ENCODE measurements at places on chromosomes 5 and 9.

DNA sequence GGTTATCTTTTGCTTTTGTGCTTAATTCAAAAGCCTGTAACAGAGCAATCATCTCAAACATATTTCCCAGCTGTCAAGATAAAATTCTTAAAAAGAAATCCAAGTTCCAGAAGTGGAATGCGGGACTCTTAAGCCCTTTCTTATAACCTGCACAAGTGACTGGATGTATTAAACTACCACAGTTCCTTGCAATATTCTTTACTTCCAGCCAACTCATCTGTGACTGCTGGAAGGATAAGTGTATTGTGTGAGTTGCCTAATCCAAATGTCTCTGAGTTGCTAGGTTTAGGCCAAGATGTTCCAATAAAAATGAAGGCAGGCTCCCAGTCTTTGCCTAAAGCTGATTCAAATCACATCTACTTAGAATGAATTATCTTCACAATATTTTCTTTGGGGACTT lies 159.2 kb upstream of the SLC24A2 start:
- DNase-seq = no peak

DNA sequence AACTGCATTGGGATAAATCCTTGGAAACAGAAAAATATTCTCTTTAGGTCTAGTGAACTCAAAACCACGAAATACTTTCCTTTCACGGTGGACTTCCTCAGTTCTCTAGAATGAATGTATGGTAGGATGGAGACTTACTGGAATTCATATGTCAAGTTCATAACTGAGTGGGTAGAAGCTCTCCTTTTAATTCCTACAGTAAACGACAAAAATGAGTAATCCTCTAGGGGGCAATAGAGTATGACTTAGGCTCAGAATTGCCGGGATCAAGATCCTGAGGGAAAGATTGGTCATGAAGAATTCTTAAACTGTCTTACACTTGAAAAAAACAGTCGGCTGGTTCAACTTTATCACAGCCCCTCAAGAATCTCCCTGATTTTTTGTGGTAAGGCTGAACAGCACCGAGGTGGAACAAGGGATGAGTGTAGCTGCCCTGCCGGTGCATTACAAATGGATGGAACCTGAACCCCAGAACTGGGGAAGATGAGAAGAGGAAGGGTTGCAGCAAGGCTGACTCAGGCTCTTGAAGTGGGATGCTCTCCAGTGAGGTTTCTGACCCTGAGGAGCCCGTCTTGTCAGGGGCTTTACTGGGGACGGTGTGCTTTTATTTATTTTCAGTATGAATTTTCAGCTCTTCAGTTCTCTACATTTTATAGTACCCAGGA lies 14.0 kb upstream of the LOX start:
- no peak for DNase-seq

- DNase-seq = no peak
These were observed 103.3 kb downstream of the ESM1 start for GRCh38 chr5:54882101-54882500.

DNA sequence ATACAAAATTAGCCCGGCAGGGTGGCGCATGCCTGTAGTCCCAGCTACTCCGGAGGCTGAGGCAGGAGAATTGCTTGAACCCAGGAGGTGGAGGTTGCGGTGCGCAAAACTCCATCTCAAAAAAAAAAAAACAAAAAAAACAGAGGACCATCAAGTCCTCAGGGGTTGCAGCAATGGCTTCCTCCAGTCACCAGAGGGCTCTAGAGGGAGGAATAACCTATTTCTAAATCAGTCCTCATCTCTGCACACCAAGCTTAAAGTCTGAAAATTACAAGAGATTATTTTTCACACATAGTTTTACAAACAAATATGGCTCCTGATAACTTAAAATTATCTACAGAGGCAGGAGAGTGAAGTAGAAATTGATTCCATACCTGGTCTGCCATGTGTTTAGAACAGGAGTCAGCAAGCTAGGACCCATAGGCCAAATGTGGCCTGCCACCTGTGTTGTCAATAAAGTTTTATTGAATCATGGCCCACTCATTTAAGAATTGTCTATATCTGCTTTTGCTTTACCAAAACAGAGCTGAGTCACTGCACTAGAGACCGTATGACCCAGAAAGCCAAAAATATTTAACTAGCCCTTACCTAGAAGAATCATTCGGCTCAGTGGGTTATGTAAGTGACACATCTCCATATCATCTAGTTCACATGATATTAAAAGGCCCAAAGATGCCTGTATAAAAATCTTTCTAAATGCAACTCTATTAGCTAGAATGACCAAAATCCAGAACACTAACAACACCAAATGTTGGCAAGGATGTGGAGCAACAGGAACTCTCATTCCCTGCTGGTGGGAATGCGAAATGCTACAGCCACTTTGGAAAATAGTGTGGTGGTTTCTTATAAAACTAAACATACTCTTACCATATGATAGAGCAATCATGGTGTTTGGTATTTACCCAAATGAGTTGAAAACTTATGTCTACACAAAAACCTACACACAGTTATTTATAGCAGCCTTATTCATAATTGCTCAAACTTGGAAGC lies 207.7 kb downstream of the FRMD3 start:
- DNase-seq = no peak

DNA sequence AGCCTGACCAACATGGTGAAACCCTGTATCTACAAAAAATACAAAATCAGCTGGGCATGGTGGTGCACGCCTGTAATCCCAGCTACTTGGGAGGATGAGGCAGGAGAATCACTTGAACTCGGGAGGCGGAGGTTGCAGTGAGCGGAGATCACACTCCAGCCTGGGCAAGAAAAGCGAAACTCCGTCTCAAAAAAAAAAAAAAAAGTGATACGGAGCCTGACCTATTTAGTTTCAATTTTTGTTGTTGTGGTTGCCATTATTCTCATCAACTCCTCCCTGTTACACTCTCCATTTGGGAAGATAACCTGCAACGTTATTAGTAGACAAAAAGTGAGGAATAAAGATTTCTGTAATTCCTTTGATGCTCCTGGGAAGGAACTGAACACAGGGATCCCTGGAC lies 1.3 kb downstream of the STOM start:
- DNase-seq = no peak

DNA sequence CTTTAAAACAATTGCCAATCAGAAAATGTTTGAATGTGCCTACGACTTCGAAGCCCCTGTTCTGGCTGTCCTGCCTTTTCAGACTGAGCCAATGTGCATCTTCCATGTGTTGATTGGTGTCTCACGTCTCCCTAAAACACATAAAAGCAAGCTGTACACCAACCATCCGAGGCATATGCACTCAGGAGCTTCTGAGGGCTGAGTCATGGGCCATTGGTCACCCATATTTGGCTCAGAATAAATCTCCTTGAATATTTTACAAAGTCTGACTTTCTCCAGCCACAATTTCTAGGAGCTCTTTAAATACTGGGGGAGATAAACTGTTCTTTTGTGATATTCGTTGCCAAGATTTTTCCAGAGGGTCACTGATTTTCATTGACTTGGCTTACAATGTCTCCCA lies 53.9 kb downstream of the C9orf57 start:
- no peak for DNase-seq

DNA sequence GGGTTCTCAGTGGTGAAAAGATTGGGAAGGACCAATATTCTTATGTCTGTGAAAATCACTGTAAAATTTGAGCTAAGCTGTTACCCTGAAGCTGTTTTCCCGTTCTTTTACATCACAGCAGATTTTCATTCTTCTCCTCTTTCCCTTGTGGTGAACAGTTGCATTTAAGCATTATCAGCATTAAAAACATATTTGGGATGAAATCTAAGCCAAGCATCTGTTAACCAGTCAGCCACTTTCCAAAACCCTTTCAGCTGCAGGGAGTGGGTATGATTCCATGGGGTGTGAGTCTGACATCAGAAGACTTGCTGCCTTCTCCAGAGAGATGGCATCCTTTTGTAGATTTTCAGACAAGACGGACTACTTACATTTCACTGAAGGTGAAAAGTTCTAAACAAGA lies 97.2 kb downstream of the TRIO start:
- no peak for DNase-seq

Measured in H9 (cell line).